ENCODE measurements at places on chromosomes 3 and 15.

GRCh38 chr15:53251523-53251922, 461.4 kb upstream of the ONECUT1 start:
- DNase-seq, result no peak

- DNase-seq, result no peak
These were observed 40.6 kb upstream of the FXR1 start for GRCh38 chr3:180871901-180872300.

DNA sequence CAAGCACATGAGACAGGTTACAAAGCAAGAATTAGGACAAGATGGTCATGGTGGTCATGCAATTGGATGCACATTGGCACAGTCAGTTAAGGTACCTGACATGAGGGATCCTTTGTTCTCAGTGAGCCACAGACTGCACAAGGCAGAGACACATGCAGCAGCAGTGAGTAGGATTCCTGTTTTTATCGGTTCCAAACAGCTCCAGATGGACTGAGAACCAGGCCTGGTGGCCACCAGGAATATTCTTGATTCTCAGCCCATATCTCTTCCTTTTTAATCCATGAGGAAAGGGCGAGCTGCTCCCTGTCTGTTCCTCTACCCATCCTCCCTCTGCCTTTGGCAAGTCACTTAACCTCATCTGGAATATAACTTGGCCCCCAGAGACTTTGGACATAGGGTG, 410.8 kb downstream of the GAP43 start:
- DNase-seq, result no peak

DNA sequence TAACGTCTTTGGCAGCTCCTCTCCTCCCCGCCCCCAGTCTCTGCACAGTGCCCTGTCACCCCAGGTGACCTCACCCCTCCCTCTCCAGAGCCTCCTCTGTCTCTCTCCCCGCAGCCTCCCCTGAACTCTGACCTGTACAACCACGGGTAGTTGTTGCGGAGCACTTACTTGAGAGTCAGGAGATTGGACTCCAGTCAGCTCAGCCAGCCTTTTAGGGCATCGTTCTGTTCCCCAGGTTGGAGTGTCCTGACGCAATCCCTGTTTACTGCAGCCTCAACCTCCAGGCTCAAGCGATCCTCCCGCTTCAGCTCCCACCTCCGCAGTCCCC, 177.7 kb downstream of the UACA start:
- DNase-seq, result no peak

GRCh38 chr3:38468765-38469164, 15.1 kb downstream of the ACVR2B start:
- DNase-seq, result no peak

GRCh38 chr3:4416961-4417360, 50.1 kb downstream of the SUMF1 start:
- DNase-seq, result no peak

DNA sequence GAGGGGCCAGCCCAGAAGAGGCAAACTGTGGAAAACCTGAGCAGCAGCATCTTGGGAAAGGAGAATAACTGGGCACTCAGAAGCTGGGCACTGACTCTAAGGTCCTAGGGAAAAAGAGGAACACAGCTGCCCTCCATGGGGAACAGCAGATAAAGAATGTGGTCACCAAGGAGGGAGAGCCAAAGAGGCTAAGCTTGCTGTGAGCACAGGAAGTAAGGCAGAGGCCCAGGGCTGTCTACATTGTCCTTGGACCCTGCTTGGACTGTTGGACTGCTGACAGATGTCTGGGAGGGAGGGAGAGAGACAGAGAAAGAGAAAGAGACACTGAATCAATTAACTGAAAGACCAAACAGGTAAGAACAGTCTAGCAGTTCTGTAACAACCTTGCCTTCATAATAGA, 4.5 kb upstream of the MNS1 start:
- no peak for DNase-seq
